Osteoblast (primary cell): ENCODE measurements at places on chromosomes 6 and 20. TPM values are rescaled to one million over a fixed set of nuclear protein-coding genes. Genes with fewer than 3 reads are reported as not detected.
A peak's percentile ranks its signal among the peaks of the same experiment; 100 is the strongest.

GRCh38 chr20:25288291-25289181 is 40.7 kb downstream of the PYGB start:
- no peak overlapping the region for H3K27ac ChIP-seq
- H3K4me1 ChIP-seq = no peaks in the 10 kb centered on the region
- peaks cover 86% of the 10 kb centered on the region for H3K36me3 ChIP-seq
- no peaks in the 10 kb centered on the region for H3K27me3 ChIP-seq
- no peak overlapping the region for H3K4me3 ChIP-seq

GRCh38 chr6:26017632-26017966 is 55.0 kb downstream of the TRIM38 start:
- peaks cover 25% of the 10 kb centered on the region for H3K4me1 ChIP-seq
- peak overlapping the region; percentile 70 for H3K4me3 ChIP-seq
- H3K36me3 ChIP-seq = no peaks in the 10 kb centered on the region
- peak; percentile 92 for DNase-seq
- no peaks in the 10 kb centered on the region for H3K27me3 ChIP-seq

GRCh38 chr20:5667705-5668528 is 82.3 kb upstream of the SHLD1 start:
- DNase-seq = no peak
- H3K27ac ChIP-seq = no peak overlapping the region
- H3K27me3 ChIP-seq = no peaks in the 10 kb centered on the region
- H3K4me3 ChIP-seq = no peak overlapping the region

DNA sequence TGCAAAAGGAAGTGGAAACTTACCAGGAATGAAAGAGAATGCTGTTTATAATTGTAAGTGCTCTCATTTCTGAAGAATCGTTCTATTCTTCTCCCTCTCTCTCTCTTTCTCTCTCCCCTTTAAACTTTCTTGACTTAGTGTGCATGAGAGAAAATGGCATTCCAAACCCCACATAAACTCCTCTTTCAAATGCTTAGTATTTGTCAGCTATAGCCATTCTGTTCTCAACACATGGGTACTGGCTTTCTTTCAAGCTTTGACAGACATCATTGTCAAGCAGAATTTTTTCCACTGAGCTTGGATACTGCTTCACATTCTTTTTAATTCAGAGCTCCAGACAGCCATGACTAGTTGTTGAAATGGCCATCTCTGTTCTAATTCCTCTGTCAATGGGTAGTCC is 51.1 kb upstream of the PREP start:
- no peaks in the 10 kb centered on the region for H3K27me3 ChIP-seq
- H3K36me3 ChIP-seq = no peaks in the 10 kb centered on the region
- no peak for DNase-seq
- H3K4me1 ChIP-seq = peaks cover 1% of the 10 kb centered on the region
- no peak overlapping the region for H3K4me3 ChIP-seq
- no peak overlapping the region for H3K27ac ChIP-seq

- peaks cover 10% of the 10 kb centered on the region for H3K36me3 ChIP-seq
- peak; percentile 61 for DNase-seq
- peaks cover 13% of the 10 kb centered on the region for H3K4me1 ChIP-seq
- peak overlapping the region; percentile 42 for H3K27ac ChIP-seq
Measured at GRCh38 chr6:135419162-135419561, 78.4 kb downstream of the AHI1 start.

DNA sequence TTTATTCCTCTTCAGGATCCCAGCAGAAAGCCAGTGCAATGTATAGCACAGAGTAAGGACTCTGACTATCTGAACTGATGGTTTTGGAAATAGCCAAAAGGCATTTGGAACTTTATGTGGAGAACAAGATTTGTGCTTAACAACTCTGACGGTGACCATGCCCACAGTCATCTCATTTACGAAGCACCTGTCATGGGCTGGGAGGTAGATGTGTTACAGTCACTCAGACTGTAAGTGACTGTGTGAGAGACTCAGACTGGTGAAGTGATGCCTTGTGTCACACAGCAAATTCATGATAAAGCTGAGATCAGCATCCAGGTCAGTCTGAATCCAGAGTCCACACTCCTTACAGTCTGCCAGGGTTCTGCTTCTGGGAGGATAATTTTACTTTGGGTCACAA is 23.9 kb upstream of the FAM83C start:
- H3K27ac ChIP-seq = peak overlapping the region; percentile 75
- no peaks in the 10 kb centered on the region for H3K36me3 ChIP-seq
- H3K4me1 ChIP-seq = peaks cover 78% of the 10 kb centered on the region
- peak; percentile 6 for DNase-seq
- H3K4me3 ChIP-seq = no peak overlapping the region

DNA sequence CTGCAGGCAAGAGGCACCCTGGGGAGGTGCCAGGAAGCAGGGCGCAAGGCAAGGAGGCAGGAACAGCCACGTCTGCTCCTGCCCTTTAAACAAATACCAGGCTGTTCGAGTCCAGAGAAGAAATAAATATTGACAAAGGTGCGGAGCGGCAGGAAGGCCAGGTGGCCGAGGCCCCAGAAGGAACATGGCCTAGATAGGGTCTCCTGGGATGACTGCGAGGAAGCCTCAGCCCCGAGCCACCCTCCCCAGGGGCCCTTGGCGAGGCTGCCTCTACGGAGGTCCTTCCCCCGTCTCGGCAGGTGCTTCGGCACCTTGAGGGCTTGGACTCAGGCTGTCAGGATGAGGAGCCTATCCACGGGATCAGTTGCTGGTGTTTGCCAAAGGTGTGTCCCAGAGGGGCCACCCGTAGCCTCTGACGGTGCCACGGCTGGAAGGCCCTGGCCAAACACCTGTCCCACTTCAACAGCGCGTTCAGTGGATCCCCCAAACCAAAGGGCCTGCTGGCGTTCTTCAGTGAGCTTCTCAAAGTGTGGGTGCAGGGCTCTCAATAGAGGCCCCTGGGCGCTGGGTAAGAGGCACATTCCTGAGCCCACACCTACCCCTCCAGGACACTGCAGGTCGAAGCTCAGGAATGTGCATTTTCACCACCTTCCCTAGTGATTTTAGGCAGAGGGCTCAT is 39.8 kb downstream of the SNX5 start:
- H3K36me3 ChIP-seq = no peaks in the 10 kb centered on the region
- no peaks in the 10 kb centered on the region for H3K27me3 ChIP-seq
- no peak overlapping the region for H3K4me3 ChIP-seq
- H3K4me1 ChIP-seq = peaks cover 22% of the 10 kb centered on the region
- H3K27ac ChIP-seq = no peak overlapping the region

Gene SNPH
- total RNA-seq = 9.4 and 10.0 TPM in 2 replicates

Gene TGM3
- not detected in 2 replicates for total RNA-seq
